ENCODE measurements at places on chromosomes 3 and 15.

- DNase-seq, result no peak
Observed at GRCh38 chr3:16803019-16803418, 81.7 kb upstream of the PLCL2 start.

DNA sequence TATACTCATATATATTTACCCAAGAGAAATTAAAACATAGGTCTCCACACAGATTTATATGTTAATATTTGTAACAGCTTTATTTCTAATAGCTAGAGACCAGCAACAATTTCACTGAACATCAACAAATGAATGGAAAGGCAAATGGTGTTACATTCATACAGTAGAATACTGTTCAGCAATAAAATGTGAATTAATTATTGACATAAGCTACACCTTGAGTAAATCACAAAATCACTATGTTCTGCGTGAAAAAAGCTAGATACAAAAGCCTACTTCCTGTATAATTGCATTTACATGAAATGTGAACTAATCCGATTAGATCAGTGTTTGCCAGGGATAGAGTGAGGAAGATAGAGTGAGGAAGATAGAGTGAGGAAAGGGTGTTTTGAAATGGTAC, 945.7 kb downstream of the SQOR start:
- no peak for DNase-seq

- no peak for DNase-seq
Observed at GRCh38 chr3:98371853-98372252, 18.2 kb downstream of the OR5K4 start.

DNA sequence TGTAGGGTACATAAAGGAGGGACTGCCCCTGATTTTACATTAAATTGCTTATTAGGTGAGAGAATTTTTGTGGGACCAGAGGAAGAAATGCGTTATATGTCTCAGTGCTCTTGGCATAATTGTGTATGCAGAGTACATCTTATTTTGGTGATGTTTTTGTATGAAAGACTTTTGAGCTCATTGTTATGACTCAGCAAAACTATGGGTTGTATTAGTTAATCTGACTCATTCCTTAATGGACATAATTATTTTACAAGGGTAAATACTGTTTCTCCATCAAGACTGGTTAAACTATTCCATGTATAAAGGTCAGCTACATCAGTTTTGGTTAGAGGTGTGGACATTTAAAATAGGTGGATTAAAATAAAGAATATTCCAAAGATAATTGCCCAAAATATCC, 156.8 kb downstream of the ALCAM start:
- peak; percentile 36 for DNase-seq

DNA sequence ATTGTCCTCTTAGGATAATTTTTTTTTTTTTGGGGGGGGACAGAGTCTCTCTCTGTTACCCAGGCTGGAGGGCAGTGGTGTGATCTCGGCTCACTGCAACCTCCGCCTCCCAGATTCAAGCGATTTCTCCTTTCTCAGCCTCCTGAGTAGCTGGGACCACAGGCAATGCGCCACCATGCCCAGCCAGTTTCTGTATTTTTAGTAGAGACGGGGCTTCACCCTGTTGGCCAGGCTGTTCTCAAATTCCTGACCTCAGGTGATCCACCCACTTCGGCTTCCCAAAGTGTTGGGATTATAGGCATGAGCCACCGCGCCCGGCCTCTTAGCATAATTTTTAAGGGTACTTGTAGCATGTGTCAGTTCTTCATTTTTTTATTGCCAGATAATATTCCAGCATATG, 122.6 kb downstream of the FNDC3B start:
- DNase-seq, result no peak

DNA sequence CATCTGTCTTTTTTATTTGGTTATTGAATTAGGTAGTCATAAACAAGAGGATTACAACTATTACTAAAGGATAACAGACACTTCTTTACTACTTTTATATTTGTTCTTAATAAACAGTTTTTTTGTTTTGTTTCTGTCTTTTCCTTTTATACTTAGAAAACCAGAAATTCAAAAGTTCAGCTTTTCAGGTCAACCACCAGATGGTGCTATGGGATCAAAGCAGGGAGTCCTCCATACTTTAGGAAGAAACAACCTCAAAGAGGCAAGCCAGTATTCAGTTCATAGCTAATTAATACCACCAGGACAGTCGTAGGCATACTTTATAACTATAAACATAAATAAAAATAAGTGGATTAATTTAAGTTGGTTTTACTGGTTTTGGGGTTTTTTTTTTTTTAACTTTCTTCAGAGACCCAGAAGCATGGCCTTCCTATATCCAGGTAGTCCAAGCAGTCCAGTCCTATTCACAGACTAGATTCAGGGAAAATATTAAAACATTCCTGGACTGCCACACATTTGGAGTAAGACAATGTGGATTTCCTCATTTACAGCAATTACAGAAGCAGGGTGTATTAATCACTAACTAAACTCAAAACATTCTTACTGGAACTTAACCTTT, 16.0 kb upstream of the EID1 start:
- peak; percentile 72 for DNase-seq

GRCh38 chr15:47437491-47437890, 279.8 kb upstream of the SEMA6D start:
- no peak for DNase-seq

- DNase-seq, result no peak
Observed at GRCh38 chr3:49900491-49901153, 3.1 kb downstream of the MST1R start.

DNA sequence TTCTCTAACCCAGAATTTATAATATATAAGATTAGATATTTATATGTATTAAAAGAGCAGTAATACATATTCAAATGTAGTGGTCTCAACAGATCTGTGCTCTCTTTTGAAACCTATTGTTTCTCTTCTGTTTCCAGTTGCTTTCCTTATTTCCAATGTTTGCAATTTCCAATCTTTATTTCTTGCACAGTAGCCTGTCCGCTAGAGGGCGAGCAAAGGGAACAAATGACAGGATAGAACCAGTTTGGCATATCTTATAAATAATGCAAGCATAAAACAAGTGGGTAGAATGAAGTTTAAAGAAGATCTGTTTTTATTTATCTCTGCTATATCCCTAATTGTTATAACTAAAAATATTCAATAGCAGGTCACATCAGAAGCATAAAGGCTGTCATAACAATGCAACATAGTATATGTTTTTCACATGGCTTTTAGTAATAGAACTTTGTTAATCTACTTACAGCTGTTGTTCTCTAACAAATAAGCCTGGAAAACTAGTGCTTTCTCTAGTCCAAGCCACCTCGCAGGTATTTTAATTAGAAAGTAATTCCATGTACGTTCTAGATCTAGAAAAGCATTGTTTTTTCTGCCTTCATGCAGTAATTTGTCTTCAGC, 15.1 kb upstream of the TCAIM start:
- DNase-seq, result peak; percentile 53

DNA sequence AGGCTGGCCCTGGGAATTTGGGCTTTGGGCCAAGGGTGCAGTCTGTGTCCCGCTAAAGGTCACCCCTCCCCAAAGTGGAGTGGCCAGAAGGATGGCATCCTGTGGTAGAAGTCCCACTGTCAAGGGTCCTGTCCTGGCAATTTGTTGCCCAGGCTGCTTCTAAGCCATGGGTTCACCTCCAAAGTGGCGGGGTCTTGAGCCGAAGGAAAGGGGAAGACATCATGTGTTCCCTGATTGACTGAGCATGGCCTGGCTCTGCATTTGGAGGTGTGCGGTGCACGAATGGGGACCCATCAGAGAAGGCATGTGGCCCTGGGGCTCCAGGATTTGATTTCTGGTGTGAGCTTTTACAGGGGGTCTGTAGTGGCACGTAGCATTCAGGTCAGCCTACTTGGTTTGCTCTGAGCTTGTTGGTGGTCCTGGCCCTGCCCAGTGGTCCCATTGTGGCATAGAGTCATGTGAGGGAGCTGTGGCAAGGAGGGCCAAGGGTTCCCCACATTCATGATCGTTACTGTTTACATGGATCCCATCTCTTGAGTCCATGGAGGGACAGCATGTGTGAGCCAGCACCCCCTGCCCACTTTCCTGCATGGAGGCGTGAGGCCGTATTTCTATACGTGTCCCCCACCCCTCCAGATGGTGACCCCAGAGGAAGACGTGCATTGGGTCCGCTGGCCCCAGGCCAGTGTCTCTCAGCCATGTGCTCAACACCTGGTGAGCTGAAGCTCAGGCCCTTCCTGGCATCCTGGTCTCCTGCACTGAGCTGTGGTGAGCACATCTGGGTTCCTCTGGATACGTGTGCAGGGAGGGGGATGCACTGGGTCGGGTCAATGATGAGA, 225.1 kb downstream of the SNRPN start:
- no peak for DNase-seq

Measured in fibroblast of upper back skin (primary cell).